ENCODE measurements at places on chromosomes 11 and 22.

GRCh38 chr22:34877506-34877905 is 188.5 kb upstream of the ISX start:
- DNase-seq: no peak

GRCh38 chr11:112570333-112570732 is 309.7 kb upstream of the PLET1 start:
- DNase-seq: no peak

DNA sequence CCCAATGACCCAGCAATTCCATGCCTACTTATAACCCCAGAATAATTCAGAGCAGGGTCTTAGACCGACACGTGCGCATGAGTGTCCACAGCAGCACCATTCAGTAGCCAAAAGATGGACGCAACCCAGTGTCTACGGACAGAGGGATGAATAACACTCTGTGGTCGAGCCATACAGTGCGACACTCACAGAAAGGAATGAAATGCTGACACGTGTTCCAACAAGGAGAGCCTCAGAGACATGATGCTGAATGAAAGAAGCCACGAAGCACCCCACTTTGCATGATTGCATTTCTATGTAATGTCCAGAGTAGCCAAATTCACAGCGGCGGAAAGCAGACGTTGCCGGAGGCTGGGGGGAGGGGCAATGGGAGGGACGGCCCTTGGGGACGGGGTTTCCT is 134.4 kb downstream of the CTTN start:
- DNase-seq: no peak

- DNase-seq: peak; percentile 20
Observed at GRCh38 chr22:24683691-24684090, 80.7 kb downstream of the GGT1 start.

DNA sequence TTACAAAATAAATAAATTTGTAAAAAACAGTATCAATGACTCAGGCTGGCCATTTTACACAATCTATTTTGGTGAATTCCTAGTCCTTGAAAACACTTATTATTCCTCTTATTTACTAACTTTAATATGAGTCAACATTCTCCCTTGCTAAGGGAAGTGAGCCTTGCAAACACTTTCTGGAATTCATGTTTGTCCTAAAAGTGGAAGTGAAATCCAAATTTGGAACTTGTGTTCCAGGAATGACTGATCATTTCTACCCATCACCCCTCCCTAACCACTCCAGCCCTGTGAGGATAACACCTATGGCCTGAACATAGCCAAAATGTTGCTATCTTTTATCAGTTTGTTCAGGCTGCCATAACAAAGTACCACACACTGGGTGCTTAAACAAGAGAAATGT is 83.1 kb downstream of the OR5AK2 start:
- DNase-seq: peak; percentile 71

- no peak for DNase-seq
Observed at GRCh38 chr11:25483915-25484635, 847.9 kb upstream of the ANO3 start.

DNA sequence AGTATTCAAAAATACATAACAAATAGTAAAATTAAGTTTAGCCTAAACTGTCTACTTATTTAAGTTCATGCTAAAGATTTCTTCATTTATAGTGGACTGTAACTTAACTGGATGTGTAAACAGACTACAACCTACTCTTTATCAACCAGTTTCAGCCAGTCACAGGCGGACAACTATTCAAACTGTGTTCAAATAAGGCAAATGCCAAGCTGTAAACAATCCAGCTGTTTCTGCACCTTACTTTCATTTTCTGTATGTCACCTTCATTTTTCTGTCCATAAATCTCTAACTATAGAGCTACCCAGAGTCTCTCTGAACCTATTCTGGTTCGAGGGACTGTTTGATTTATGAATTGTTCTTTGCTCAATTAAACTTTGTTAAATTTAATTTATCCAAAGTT is 992.8 kb downstream of the DLG2 start:
- DNase-seq: no peak

Measured in MCF 10A (cell line).